ENCODE measurements at places on chromosomes 3 and 15. TPM values are rescaled to one million over a fixed set of nuclear protein-coding genes. Genes with fewer than 3 reads are reported as not detected.

The FBN1 gene
- total RNA-seq = 0.86 TPM

DNA sequence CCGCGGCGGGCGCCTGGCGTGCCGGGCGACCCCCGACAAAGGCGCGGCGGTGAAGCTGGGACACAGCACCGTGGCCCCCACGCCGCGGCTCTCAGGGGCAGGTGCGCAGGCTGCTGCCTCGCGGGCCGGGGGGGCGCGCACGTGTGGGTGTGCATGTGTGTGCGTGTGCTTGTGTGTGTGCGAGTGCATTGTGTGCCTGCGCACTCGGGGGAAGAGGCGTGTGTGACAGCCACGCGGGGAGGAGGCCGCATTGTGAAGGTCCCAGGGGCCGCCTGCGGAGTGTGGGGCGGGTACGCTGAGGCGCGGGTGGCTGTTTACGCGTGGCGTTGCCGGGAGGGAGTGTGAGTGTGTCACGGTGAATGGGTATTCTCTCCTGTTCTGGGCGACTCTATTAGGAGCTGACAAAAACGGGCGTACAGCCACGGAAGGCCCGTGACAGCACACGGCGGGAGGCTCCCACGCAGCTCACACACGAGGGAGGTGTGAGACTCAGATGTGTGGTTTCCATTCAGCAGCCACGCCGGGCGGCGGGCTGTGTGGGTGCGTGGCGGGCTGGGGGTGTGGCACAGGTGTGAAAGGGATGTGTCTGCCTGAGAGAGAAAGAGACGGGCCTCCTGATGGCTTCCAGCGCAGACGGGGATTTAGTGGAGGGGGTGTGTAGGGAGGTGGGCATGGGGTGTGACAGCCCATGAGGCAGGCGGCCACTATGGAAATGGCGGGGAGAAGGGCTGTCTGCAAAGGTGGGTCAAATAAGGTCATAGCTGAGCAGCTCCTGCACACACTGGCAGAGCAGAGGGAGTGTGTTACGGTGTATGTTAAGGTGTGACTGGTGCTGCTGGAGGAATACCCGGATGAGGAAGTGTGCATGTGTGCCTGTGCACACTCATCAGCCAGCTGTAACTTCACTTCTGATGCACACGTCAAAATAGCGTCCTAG is 750 bp downstream of the PODXL2 start:
- no peak for DNase-seq
- H3K27ac ChIP-seq = peak overlapping the region; percentile 30
- H3K4me1 ChIP-seq = peaks cover 14% of the 10 kb centered on the region

DNA sequence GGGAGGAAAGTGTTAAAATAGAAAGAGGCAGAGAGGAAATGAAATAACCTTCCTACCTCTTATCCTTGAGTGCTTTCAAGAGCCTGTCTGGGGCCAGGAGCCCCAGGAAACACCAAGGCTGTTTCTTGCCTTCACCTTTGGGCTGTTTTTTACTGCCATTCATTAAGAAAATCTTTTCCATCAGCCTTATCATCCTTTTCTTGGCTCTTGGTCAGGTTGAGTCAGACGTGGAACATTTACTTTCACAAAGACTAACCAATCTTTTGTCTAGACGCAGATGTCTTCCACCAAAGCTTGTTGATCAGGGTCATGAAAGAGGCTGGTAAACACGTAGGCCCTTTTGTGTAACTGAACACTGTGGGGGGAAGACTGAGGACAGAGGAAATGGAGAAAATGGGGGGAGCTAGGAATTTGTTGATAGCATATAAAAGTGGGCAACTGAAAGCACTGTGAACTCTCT is 151.0 kb upstream of the THBS1 start:
- H3K36me3 ChIP-seq = no peaks in the 10 kb centered on the region
- no peak for DNase-seq
- no peaks in the 10 kb centered on the region for H3K27me3 ChIP-seq
- H3K4me1 ChIP-seq = no peaks in the 10 kb centered on the region
- no peak overlapping the region for H3K4me3 ChIP-seq

The EPHB1 gene
- not detected for total RNA-seq
